ENCODE measurements at places on chromosomes 16 and 17. TPM values are rescaled to one million over a fixed set of nuclear protein-coding genes. Genes with fewer than 3 reads are reported as not detected.

Gene DRC3
- total RNA-seq: 19.7 TPM

Gene ANKFN1
- total RNA-seq: 6.2 TPM

Gene PRM2
- total RNA-seq: not detected

Gene SLC52A1
- total RNA-seq: 0.54 TPM

Gene DNASE1L2
- 0.65 TPM for total RNA-seq

Gene FOXJ1
- total RNA-seq: 66.1 TPM

Gene CDRT15L2
- not detected for total RNA-seq

Gene KRTAP4-2
- total RNA-seq: not detected

Gene RND2
- 1.3 TPM for total RNA-seq

Gene TELO2
- 24.4 TPM for total RNA-seq

Gene GGNBP2
- total RNA-seq: 71.9 TPM

Gene ITGAD
- total RNA-seq: 1.5 TPM

Gene KRTAP2-3
- total RNA-seq: not detected

Gene TMEM204
- total RNA-seq: 49.2 TPM
